ENCODE measurements at places on chromosomes 12 and 14.

DNA sequence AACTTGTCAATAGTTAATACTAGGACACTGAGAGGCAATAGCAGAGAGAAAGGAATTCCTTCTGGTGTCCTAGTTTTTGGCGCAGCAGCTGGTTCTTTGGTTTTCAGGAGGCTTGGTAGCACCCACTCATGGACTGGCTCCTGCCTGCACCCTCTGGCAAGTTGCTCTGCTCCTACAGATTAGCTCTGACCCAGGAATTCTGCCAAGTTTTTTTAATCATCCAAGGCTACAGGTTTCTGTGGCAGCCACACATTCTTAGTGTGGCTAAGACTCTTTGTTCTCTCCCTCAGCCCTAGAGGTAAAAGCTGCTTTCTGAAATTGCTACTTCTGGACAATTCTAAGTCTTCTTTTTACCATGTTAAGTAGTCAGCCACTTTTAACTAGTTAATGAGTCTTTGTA lies 72.0 kb upstream of the FKBP4 start:
- DNase-seq = no peak

- no peak for DNase-seq
These were observed 117.2 kb upstream of the FZD10 start for GRCh38 chr12:130044991-130045621.

GRCh38 chr12:97960741-97961608 lies 498.4 kb downstream of the RMST start:
- DNase-seq = peak; percentile 68

GRCh38 chr14:100294213-100294962 lies 11.9 kb downstream of the SLC25A29 start:
- no peak for DNase-seq

- DNase-seq = no peak
These were observed 40.1 kb upstream of the YAF2 start for GRCh38 chr12:42278128-42278510.

- DNase-seq = no peak
These were observed 836 bp downstream of the AAAS start for GRCh38 chr12:53320352-53321195.

- no peak for DNase-seq
These were observed 233.3 kb upstream of the FOXN3 start for GRCh38 chr14:89650077-89650978.

DNA sequence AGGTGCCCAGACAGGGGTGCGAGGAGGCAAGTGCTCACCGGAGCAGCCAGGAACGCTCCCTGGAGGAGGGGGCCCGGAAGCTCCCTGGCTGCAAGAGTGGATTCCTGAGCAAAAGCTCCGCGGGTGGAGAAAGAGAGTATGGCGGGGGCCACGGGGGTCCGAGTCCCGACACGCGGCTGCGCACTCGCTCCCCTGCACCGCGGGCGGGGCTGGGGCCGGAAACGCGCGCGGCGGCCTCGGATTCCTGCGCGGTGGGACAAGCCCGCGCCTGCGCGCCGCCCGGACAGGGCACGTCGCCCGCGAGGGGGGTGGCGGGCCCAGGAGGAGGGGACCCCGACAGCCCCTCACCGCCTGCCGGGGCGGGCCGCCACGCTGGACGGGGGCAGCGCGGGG lies 27.8 kb upstream of the GPR132 start:
- DNase-seq = peak; percentile 93

DNA sequence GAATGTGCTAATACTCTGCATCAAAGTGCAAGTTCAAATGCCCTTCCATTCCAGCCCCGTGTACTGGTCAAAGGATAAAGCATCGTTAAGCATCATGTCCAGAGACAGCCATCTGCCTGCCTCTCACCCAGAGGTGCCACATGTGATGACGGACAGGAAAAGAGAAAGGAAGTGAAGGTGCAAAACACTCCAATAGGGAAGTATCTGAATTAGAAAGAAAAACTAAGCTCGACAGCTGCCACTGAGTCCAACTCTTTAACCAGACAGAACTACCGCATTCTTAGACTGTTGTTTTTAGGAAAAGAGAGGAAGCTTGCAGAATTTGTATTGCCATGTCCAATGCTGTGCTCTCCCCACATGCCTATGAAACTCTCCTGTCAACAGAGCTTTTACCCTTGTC lies 465.0 kb upstream of the SOX5 start:
- no peak for DNase-seq

GRCh38 chr12:6033546-6033945 lies 88.5 kb upstream of the ANO2 start:
- DNase-seq = no peak

DNA sequence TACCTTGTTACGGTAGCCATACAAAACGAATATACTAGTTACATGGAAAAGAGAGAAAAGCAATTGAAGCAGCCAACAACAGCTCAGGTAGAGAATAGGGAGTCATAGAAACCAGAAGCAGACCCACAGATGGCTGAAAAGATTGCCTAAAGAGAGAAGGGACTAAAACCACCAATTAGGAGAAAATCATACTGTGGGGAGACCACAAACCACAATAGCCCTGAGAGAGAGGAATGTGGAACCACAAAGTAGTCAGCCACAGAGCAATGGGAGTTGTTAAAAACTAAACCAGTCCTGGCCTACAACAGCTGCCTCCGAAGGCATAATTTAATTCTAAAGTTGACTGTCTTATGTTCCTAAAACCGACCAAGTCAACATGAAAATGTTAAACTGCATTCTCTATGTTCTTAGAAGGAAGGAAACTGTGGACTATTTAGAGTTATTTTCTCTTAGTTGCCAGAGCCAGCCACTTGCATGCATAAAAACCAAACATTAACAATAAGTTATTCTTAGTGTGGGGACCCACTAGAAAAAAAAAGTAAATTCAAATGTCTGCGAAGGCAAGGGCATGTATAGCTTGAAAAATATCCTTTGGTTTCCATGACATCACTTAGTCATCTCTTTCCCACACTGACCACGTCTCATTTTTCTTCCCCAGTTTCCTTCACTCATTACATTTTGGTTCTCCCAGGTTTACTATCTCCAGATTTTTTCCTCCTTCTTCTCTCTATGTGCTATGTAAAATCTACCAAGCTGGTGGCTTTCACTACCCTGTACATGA lies 398.1 kb downstream of the NOVA1 start:
- no peak for DNase-seq

Data from activated CD4-positive, alpha-beta T cell treated with anti-CD3 and anti-CD28 coated beads, Interleukin-2, amount 10 ng/mL, durations not matched to agents 24 days and 14 days (primary cell).